Brain pericyte (primary cell): ENCODE measurements at places on chromosomes 11 and 22.

GRCh38 chr22:32646476-32646875 is 155.0 kb upstream of the TIMP3 start:
- no peak for DNase-seq

DNA sequence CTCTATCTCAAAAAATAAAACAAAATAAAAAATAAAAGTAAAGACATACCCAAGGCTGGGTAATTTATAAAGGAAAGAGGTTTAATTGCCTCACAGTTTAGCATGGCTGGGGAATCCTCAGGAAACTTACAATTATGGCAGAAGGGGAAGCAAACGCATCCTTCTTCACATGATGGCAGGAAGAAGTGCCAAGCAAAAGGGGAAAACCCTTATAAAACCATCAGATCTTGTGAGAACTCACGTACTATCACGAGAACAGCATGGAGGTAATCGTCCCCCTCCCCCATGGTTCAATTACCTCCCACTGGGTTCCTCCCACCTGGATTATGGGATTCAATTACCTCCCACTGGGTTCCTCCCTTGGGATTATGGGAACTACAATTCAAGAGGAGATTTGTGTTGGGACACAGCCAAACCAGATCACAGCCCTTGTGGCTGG is 8.3 kb upstream of the SSTR3 start:
- DNase-seq: no peak

GRCh38 chr11:88704485-88704884 is 361.3 kb downstream of the GRM5 start:
- no peak for DNase-seq

DNA sequence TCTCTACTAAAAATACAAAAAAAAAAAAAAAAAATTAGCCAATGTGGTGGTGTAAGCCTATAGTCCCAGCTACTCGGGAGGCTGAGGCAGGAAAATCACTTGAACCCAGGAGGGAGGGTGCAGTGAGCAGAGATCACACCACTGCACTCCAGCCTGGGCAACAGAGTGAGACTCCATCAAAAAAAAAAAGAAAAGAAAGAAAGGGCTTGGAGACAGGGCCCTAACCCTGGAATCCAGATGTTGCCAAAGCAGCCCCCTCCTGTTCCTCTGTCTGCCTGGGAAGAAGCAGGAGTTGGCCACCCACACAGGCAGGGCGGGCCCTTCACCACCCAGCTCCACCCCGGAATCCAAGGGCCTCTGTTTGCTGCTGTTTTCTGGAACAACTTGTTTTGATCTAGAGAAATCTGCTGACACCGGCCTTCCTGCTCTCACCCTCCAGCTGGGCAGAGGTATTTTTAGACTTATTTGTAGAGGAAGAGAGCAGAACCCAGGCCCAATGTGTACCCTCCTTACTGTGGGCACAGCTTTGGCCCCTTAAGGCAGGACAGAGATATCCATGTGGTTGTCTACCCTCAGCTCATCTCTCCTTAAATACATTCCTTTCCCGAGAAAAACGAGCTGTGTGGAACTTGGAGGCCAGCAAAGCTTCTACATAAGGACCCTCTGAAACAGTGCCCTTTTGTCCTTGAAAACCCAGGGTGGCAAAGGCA is 2.7 kb upstream of the NEAT1 start:
- DNase-seq: peak; percentile 90

DNA sequence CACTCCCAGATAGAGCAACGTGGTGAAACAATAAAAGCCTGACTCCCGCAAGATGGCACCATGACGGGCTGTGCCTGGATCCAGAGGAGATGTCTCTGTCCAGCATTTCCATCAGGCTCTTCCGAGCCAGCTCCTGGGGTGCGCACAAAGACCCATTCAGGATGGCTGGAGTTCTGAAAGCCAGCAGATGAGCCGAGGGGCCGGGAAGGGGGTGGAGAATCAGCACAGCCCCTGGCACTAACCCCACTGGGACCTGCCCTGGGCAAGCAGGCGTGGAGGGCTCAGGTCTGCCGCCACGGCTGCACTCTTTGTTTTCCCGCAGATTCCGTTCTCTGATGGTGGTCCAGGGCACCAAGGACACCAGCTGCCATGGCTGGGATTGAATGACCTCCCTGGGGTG is 97.2 kb upstream of the BLID start:
- no peak for DNase-seq

DNA sequence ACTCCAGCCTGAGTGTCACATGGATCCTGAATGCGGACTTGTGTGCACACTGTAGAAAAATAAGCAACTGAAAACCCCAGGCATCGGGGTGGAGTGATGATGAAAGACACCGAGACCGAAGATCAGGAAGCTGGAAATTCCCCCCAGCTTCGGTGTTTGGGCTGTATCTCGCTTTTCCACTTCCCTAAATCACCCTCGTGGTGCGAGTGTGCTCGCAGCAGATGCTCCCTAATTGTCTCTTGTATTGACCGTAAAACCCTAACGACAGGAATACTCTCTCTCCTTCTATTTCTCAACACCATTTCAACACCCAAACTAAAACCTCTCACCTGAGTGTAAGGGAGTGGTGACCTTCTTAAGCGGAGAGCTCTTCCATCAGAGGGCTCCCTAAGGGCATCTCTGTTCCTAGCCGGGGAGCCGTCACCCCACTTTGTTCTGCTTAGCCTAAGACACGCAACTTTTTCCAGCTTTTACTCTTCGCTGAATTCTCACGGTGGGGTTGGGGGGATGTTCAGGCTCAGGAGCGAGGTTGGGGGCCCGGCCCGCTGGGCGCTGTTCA is 635 bp upstream of the GRK3 start:
- DNase-seq: no peak

GRCh38 chr22:31944700-31945442 is 536 bp downstream of the YWHAH start:
- DNase-seq: no peak

DNA sequence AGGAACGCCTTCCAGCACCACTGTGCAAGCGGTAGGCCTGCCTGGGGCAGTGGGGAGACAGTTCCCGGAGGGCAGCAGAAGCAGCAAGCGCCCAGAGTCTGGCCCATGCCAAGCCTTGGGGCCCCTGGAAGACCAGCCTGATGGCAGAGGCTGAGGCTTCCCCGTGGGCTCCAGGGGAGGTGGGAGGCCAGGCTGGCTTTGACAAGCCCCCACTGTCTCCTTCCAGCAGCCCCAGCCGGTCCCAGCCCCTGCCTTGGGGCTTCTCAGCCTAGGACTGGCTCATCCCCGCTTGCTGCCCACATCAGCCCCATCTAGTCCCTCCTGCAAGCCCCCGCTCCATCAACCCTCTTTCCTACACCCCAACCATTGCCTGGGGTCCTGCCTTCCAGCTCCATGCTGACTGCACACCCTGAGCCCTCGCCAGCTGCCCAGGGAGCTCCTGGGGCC is 46.7 kb downstream of the IGF2 start:
- DNase-seq: no peak

- DNase-seq: no peak
These were observed 66.1 kb upstream of the ARHGAP20 start for GRCh38 chr11:110778343-110778742.

DNA sequence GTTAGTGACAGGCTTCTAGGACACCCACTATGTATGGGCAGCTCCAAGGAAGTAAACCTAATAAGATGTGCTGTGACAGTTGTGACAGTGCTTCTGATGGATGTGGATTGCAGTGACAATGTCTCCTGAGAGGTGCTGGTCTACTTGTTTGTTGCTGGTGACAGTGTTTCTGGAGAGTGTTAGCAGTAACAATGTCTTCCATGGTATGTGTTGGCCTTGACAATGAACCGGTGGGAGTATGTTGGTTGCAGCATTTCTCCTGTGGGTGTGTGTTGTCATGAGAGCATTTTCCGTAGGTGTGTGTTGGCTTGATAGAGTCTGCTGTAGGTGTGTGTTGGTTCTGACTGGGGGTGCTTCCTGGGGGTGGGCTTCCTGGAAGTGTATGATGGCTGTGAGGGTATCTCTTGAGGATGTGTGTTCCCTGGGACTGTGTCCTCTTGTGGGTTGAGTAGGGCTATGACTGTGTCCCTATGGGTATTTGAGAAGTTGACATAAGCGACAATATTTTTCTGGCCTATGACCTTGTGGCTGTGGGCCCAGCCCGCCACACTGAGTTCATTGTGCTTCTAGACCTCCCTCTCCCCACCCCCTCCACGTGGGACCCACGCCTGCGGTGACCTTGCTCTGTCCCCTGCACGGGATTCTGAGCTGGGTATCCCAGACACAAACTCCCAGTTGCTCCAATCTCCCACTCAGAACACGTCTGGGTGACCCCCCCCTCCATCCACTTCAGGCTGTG is 1.2 kb downstream of the DCHS1 start:
- no peak for DNase-seq

- DNase-seq: no peak
These were observed 115.9 kb downstream of the NAV2 start for GRCh38 chr11:19828382-19829108.

GRCh38 chr22:43953988-43954785 is 1.1 kb upstream of the SAMM50 start:
- DNase-seq: no peak

DNA sequence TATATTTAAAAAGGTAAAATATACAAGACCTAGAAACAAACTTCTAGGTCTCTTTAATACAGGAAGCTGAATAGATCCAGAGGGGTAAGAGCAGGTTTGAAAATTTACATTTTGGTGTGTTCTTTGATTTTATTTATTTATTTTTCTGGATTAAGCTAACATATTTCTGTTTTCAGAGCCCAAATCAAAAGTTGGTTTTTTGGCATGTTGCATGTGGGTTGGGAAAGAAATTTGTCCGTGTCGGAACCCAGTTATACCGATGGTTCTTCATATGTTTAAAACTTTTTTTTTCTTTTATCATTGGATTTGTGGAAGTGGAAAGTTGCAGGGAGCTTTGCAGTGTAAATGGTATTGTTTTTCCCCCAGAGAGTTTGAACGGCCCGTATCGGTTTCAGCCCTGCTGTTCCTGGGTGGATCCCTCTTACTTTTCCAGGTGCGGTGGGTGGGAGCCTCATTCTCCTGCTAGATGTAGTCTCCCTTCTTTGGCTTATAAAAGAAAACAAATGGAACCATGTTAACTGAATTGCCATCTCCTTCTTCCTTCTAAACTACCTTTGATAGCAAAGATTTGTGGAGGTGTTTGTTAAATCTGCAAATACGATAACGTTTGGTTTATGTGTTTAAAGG is 746 bp downstream of the CTNND1 start:
- DNase-seq: no peak

- no peak for DNase-seq
These were observed 398.6 kb upstream of the ANO5 start for GRCh38 chr11:21794306-21794705.

GRCh38 chr11:3723014-3723708 is 52.0 kb upstream of the CHRNA10 start:
- DNase-seq: peak; percentile 90

GRCh38 chr22:36758792-36759271 is 17.1 kb downstream of the IFT27 start:
- DNase-seq: no peak
